NCI-H1092 treated with DMSO at 0.1 percent for 48 hours (cell line): ENCODE measurements at places on chromosomes 6 and 20.

DNA sequence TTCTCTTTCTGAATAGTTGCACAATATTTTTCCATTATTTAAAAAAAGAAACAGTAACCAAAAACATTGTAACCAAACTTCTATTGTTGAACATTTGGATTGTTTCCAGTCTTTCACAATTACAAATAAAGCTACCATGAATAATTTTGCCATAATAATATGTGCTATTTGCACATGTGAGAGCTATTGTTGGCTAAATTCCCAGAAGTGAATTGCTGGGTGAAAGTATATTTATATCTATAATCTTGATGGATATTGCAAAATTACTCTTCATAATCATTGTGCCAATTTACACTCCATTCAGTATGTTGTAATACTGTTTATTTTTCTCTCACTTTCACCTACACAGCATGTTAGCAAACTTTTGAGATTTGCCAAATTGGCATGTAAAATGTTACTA lies 36.6 kb upstream of the SLC22A16 start:
- DNase-seq = peak; percentile 50

- no peak for DNase-seq
Observed at GRCh38 chr20:15900443-15900842, 672.8 kb downstream of the KIF16B start.

- DNase-seq = no peak
Observed at GRCh38 chr20:33472868-33473435, 16.9 kb upstream of the CBFA2T2 start.

GRCh38 chr6:15077961-15078360 lies 167.9 kb upstream of the JARID2 start:
- DNase-seq = no peak

DNA sequence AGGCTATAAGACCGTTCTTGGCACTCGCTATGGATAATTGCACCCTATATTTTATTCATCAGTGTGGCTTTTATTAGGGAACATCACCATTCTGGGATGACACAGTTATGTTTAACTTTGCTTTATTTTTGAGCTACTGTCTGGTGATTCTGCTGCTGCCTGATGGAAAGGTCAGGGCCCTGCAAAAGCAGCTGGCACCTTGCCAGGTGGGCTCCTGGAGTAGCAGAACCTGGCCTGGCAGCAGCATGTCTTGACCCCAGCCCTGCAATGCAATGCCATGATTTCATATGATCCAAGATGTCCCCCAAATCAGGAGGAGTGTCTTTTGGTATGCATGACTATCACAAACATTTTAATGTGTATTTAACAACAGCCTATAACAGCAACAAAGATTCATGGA lies 228.4 kb upstream of the RSPO3 start:
- DNase-seq = no peak

- DNase-seq = peak; percentile 42
Observed at GRCh38 chr20:3115190-3116107, 30.9 kb upstream of the AVP start.

DNA sequence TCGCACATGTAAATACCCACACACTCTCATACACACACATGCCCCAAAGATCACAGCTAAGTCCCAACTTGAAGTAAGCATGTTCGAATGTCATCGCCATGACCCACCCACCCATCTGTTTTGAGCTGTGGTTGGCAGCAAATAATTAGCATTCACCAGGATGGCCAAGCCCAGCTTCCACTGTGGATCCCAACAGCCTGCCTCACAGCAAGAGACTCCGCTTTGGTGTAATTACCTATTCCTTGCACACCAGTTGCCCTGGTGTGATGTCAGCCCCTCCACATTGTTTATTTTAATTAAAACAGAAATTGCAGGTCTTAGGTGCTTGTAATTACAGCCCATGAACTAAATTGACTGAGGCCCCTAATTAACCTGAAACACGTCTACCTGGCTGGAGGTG lies 81.1 kb downstream of the MAFB start:
- DNase-seq = no peak

DNA sequence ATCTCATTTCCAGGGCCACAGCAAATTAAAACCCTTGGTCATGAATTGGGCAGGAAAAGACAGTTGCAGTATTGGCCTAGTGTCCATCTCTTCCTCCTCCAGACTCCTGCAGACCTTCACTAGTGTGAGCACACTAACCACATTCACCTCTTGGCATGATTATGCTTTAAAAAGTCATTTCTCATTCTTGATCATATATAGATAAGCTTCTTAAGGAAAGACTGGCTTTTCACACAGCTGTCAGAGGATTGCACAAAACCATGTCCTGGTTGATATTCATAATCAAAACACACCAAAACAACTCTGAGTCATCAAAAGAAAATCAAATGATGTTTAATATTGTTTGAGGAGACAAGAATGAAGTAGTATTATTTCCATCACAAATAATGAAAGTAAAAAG lies 52.1 kb downstream of the TMEM200A start:
- no peak for DNase-seq

GRCh38 chr6:31657406-31658157 lies 1.9 kb downstream of the APOM start:
- DNase-seq = no peak

- DNase-seq = no peak
Observed at GRCh38 chr6:5541751-5542432, 280.6 kb downstream of the FARS2 start.

DNA sequence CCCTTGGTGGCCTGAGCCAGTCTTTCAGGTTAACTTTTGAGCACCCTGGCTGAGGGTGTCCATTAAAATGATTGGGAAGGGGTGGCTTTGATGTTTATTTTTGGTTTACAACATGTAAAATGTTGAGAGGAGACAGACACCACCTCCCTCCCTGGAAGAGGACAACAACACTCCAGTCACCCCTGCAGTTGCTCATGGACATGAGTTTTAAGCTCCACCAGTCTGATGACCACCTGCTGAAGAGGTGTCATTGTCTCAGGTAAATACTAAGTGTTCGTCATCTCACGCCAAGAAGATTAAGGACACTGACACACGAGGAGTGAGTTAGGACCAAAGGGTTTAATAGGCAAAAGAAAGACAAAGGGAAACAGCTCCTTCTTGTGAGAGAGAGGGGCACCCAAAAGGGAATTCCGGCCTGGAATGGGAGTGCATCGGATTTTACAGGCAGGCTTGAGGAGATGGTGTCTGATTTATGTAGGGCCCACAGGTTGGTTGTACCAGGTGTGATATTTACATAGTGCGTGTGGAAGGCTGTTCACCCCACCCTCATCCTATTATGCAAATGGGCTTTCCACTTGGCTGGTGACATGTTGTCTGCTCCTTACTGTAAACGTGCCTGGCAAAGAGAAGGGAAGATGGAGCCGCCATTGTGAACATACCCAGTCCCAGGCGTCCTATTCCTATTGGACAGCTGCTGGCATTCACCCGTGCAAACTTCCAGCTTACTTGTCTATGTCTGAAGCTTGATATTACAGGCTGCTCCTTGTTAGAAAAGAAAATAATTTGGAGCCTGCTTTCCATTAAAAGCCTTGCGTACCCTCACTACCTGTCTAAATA lies 6.6 kb downstream of the HLA-B start:
- DNase-seq = no peak

- no peak for DNase-seq
Observed at GRCh38 chr6:144478483-144478882, 193.3 kb downstream of the UTRN start.

- DNase-seq = no peak
Observed at GRCh38 chr20:17681726-17682102, 328 bp downstream of the RRBP1 start.
